ENCODE measurements at places on chromosomes 12 and 14.

- no peak for DNase-seq
These were observed 361.9 kb upstream of the FAR2 start for GRCh38 chr12:28787151-28787550.

DNA sequence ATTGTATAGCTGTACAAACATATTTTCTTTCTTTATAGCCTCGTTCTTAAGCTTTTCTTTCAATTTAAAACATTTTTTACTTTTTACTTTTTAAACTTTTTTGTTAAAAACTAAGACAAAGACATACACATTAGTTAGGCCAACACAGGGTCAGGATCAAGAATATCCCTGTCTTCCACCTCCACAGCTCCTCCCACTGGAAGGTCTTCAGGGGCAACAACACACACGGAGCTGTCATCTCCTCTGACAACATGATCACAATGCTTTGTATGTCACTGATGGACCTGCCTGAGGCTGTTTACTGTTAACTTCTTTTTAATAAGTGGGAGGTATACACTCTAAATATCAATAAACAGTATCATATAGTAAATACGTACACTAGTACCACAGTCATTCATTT is 191.3 kb downstream of the SYT10 start:
- DNase-seq, result no peak

DNA sequence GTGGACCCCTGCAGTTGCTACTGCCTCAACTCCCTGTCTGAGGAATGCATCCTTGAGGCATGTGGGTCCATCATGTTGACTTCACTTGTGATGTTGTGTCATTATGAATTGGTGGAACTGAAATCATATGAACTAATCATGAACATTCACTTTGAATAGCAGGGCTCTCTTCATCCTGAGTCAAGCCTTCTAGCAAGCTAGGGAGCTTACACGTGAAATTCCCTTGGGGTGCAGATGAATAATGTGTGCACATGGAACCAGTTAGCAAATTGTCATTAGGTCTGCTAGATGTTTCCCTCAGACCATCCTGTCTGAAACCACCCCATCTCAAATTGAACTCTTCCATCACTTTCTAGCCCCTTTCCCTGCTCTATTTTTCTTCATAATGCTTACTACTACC is 3.6 kb downstream of the COQ6 start:
- DNase-seq, result no peak

GRCh38 chr12:94172031-94172430 is 23.7 kb downstream of the PLXNC1 start:
- DNase-seq, result no peak

DNA sequence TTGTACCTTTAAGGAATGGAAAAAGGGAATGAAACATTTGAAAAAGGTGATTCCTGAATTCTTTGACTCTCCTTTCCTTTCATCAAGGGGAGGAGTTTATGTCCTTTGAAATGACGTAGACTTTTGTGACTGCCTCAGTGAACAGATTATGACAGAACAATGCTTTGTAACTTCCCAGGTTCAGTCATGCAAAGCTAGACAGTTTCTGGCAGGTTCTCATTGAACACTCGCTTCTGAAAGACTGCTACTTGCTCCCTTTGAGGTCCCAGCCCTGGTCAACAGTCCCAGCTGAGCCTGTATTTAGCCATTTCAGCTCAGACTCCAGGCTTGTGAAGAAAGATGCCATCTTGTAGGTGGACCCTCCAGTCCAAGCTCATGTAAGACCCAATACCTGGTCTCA is 1178.9 kb downstream of the BCL11B start:
- DNase-seq, result no peak

- DNase-seq, result no peak
These were observed 3.3 kb upstream of the RPH3A start for GRCh38 chr12:112788205-112788604.

DNA sequence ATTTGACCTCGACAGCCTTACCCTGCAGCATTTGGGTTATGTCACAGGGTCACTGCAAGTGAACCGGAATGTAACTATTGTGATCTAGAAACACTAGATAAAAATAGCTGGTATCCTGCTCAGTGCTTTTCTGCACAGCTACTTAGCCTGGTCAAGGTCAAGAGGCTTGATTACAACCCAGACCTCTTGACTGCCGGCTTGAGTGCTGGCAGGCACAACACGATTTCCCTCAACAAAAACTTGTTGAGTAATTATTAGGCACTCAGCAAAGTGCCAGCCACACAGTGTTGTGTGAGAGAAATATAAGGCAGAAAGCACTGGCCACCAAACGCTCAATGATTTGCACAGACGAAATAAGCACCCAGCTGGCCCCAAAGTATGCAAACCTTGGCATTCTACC is 156.7 kb downstream of the NUAK1 start:
- DNase-seq, result no peak
